Natural killer cell treated with Interleukin-12 subunit alpha and Interleukin-12 subunit beta and Interleukin-15 and Interleukin-18, amount 100 ng/mL, for 72 hours (primary cell): ENCODE measurements at places on chromosomes 11 and 22. TPM values are rescaled to one million over a fixed set of nuclear protein-coding genes. Genes with fewer than 3 reads are reported as not detected.

- no peak for DNase-seq
Observed at GRCh38 chr11:64887234-64887756, 8.9 kb upstream of the EHD1 start.

DNA sequence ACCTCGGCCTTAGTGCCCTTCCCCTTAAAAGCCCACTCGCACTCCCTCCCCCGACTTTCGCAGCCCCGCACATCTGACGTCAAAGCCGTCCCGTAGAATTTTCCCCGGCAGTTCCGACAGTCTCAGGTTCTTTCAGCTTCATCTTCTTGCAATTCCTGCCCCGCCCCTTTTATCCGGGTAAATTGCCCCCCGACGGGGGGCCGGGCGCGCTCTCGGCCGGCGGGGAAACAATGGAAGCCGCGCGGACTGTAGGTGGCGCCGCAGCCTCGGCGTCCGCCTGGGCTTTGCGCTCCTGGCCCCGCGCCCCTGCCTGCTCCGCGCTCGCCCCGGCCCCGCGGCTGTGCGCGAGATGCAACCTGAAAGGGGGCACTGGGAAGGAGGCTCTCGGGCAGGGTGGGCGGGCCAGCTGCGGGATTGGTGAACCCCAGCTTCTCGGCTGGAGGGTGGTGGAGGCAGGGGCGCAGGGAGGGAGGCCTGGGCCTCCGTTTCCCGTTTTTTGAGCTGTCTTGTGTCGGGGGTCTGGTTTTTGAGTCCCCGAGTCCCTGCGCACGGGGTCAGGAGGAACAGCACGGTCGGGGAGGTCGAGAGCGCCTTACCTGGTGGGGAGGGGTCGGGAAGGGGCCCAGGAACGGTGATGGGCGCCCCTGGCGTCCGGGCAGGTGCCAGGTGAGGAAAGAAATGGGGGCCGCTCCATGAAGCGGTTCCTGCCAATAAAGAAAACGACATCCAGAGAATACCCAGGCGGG lies 859 bp upstream of the FGF19 start:
- DNase-seq = no peak

GRCh38 chr22:34072585-34072984 lies 152.3 kb upstream of the LARGE1 start:
- DNase-seq = no peak

The IGF2 gene
- total RNA-seq = 0.17 TPM

The LMO1 gene
- total RNA-seq = not detected

The CHEK1 gene
- total RNA-seq = 111 TPM

The APOL4 gene
- total RNA-seq = 1.5 TPM

The OR5A1 gene
- total RNA-seq = not detected
